Inflammatory macrophage treated with lipopolysaccharide for 1 hour (primary cell): ENCODE measurements at places on chromosomes 16 and 17.

DNA sequence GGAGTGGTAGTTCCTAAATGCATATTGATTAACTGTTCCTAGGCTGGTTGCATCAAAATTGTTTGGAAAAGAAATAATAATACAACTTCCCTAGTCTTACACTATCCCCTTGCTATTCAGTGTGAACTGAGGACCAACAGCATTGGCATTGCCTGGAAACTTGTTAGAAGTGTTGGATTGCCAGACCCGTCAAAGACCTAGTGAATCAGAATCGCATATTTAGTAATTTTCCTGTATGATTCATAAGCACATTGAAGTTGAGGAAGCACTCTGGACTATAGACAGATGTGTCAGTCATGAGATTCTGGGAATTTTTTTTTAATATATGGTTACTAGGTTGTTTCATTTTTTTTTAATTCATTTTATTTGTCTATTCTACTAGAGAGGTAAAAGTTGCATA is 34.7 kb upstream of the KCNJ16 start:
- peak; percentile 73 for DNase-seq

DNA sequence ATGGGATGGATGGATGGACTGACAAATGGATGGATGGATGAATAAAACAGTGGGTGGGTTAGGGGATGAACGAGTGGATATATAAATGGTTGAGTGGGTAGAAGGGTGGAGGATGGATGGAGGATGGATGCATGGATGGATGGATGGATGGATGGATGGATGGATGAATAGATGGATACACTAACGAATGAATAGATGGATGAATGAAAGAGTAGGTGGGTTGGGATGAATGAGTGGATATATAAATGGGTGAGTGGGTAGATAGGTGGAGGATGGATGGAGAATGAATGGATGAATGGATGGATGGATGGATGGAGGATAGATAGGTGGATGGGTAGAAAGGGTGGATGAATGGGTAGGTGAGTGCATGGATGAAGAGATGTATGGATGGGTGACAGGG is 62.1 kb downstream of the CDYL2 start:
- DNase-seq = no peak

DNA sequence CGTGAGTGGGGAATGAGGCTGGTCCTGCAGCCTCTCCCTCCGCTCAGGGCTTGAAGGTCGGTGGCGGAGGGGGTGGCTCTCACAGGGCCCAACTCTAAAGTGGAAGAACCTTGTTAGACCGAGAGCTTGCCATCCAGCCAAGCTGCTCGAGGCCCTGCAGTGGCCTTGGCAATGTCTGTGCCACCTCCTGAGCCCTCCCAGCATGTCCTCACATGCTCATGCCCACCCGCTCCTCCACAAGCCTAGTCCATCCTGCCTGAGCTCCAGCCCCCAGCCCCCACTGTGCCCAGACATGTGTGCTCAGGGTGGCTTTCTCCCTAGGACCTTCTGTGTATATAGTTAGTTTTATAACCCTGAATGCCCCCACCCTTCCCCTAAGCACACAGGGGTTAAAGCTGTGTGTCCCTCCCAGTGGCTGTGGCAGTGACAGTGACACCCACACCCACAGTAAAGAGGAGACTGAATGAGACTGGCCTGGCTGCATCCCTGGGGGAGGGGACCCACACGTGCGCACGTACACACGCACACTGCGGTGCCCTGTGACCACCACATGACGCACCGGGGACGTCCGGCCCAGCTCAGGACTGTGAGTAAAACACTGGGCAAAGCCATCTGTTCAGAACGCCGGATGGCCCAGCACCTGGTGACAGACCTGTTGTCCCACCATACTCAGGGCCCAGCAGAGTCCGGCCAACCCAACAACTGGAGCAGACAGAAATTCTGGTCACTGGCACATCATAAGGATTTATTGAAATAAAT is 15.6 kb downstream of the PDK2 start:
- DNase-seq = no peak

DNA sequence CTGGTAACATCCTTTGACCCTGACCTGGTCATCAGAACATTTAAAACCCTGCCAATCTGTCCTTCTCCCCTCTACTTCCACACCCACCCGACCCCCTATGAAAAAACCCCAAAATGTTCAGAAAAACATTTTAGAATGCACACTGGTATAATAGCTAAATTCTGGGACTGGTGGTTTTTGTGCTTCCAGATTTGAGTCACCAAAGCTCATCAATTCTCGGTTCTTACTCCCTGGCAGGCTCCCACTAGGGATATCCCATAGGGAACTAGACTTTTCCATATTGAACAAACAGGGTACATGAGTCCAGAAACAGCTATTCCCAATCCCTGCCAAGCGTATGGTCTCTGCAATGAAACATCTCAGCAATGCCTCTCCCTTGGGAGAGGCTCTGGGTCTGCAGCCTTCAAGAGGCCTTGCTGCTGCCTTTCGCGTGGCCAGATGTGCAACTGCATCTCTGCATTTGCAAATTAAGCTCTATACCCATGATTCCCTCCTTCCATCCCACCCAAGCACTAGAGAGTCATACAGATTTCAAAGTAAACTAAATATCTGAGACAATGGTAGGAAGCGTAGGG is 67.7 kb downstream of the SMG6 start:
- DNase-seq = no peak

- DNase-seq = no peak
Measured at GRCh38 chr17:237406-237955, 56.0 kb upstream of the DOC2B start.

GRCh38 chr17:15782866-15783265 is 50.8 kb downstream of the TBC1D26 start:
- peak; percentile 26 for DNase-seq

GRCh38 chr16:11596572-11597226 is 10.0 kb upstream of the LITAF start:
- DNase-seq = no peak

- DNase-seq = no peak
Measured at GRCh38 chr16:82694239-82694874, 67.6 kb downstream of the CDH13 start.

DNA sequence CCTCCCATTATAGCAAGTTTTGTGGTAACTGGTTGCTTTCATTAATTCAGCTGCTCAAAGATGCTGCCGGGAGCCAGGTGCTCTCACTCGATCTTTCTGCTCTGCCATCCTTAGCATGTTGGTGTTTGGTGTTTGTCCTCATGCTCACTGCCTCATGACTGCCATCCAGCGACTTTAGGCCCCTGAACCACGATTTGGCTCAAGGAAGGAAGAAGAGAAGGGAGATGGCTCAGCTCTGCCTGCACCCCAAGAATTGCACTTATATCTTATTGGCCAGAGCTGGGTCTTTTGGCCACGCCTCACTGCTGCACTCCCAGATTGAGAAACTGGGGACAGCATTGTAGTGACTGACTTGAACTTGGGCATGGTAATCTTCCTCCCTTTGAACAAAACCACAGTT is 52.7 kb downstream of the ARSG start:
- peak; percentile 28 for DNase-seq

DNA sequence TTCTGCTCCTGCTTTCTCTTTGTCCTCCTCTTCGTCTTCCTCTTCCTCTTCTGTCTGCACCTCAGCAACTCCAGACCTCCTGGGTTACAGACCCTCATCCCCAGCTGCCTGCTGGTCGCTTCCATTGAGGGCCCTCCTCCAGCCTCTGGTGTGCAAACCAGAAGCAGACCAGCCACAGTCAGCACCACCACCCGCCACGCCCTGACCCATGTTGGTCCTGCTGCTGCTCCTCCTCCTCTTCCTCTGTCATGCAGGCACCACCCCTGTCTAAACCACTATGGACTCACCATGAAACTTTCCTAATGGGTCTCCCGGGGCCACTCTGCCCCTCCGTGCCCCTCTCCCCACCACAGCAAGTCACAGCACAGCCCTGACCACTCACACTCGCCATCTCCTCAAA is 11.4 kb upstream of the OGFOD3 start:
- DNase-seq = no peak

DNA sequence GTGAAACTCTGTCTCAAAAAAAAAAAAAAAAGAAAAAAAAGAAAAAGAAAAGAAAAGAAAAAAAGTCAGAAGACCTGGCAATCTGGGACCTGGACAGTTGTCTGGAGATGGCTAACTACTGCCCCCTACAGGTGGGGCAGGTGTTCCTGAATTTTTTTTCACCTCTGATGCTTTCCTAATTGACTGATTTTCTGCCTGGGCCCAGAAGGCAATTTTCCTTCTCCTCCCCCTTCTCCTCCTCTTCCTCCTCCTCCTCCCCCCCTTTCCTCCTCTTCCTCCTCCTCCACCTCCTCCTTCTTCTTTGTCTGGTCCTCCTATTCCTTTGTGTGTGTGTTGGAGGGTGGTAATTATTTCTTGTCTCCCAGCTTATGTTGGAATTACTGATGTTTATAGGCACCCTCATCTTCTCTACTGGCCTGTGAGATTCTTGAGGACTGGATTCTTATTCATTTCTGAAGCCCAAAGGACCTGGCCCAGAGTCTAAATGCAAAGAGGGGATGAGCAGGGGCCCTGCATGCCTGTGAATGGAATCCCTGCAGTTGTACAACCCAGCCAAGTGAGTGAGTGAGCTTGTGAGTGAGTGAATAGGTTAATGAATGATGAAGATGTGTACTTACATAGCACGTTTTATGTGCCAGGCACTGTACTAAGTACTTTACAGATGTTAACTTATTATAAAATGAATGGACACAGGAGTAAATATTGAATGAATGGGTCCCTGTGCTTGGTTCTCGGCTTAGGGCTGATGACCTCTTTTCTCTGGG is 26.9 kb downstream of the IRX5 start:
- DNase-seq = no peak

DNA sequence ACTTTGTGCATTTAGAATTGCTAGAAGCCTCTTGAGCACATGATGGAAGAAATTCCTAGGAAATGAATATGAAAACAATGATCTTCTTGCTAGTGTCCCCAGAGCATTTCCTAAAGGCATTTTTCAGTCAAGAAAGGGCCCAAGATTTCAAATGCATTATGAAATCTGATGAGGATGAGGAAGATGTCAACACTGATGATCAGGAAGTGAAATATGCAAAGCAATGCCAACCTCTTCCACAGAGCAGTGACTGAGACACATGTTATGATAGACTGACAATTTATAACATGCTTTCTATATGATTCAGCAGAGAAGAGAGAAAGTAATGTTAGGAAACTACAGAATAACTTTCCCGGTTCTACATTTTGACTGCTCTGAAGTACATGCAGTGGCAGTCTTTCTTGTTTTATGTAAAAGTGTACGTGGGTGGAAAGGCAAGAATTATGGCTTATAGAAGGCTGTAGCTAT is 859.1 kb upstream of the GOT2 start:
- no peak for DNase-seq

GRCh38 chr17:66951605-66951953 is 12.9 kb upstream of the CACNG4 start:
- DNase-seq = no peak

DNA sequence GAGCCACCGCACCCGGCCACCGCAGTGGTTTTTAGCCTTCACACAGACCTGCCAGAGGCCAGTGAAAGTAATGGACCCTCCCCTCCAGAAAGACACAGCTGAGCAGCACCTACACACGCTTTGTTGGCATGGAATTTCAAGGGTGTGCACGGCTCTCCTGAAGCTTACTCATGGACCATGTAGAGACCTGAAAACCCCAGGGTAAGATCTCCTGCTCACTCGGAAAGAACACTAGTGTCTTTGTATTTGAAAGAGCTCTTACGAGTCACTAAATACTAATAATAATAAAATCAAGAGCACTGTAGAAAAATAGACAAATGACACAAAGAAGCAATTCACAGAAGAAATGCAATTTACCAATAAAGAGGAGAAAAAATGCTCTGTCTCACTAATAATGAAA is 20.0 kb downstream of the SLC43A2 start:
- DNase-seq = no peak

DNA sequence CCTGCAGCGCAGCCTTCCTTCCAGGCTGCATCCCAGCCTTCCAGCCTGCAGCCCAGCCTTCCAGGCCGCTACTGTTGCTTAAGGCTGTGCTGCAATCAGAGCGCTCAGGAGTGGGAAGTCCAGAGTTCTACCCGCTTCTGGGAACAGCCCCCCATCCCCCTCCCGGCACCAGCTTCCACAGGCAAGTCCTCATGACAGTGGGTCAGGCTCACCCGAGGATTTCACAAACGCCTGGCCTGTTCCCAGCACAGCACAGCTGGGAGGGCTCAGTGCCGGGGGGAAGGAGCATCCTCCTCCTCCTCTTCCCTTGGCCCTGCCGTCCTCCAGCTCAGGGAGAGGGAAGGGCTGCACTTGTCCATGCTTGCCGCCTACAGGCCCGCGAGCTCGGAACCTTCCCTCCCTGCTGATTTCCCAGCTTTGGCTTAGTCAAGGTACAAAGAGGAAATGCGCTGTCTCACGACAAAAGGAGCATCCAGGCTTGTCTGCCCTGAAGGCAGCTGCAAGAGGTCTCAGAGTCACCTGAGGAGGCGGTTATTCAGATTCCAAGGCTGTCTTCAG is 8.3 kb downstream of the SOCS3 start:
- DNase-seq = peak; percentile 99

- no peak for DNase-seq
Measured at GRCh38 chr17:65865715-65866425, 304.4 kb upstream of the AXIN2 start.

DNA sequence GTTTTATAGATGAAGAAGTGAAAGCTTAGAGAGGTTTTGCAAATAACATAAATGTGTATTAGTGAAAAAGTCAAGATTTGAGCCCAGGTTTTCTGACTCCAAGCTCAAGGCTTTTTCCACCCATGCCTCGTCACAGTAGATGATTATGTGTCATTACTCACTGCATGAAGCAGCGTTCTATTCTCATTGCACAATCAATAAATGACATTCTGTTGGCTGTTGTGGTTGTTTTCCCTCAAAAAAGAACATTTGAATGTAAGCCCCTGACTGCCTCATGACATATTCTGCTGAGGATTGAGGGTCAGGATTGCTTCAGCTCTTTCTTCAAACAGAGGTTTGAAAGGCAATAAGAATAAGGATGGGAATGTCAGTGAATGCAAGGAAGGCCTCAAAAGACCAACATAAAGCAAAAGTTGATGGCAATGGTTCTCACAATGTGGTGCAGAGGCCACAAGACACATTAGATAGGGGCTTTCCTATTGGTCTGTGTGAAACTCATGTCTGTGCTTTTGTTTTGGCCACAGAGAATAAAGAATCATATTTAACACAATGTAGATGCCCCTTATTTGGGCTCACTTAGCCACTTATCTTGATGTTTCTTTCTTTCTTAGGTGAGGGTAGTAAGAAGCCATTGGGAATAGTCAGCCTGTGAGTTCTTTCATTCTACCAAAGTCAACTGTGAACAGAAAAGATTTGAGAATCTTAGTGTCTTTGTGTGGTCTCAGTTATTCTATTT is 5.4 kb upstream of the MMD start:
- DNase-seq = peak; percentile 41

- peak; percentile 12 for DNase-seq
Measured at GRCh38 chr17:42177684-42178083, 3.3 kb downstream of the KCNH4 start.

DNA sequence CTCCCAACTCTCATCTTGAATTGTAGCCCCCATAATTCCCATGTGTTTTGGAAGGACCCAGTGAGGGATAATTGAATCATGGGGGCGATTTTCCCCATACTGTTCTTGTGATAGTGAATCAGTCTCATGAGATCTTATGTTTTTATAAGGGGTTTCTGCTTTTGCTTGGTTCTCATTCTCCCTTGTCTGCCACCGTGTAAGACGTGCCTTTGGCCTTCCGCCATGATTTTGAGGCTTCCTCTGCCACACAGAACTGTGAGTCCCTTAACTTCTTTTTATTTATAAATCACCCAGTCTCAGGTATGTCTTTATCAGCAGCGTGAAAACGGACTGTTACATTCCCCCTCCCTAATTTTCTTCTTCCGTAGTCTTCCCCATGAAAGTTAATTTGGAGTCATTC is 124.0 kb downstream of the ABCA8 start:
- DNase-seq = no peak
